ENCODE measurements at places on chromosomes 11 and 22.

- no peak for DNase-seq
Measured at GRCh38 chr22:43643387-43643786, 168.7 kb downstream of the EFCAB6 start.

GRCh38 chr11:13939961-13940906, 22.3 kb upstream of the SPON1 start:
- no peak for DNase-seq

DNA sequence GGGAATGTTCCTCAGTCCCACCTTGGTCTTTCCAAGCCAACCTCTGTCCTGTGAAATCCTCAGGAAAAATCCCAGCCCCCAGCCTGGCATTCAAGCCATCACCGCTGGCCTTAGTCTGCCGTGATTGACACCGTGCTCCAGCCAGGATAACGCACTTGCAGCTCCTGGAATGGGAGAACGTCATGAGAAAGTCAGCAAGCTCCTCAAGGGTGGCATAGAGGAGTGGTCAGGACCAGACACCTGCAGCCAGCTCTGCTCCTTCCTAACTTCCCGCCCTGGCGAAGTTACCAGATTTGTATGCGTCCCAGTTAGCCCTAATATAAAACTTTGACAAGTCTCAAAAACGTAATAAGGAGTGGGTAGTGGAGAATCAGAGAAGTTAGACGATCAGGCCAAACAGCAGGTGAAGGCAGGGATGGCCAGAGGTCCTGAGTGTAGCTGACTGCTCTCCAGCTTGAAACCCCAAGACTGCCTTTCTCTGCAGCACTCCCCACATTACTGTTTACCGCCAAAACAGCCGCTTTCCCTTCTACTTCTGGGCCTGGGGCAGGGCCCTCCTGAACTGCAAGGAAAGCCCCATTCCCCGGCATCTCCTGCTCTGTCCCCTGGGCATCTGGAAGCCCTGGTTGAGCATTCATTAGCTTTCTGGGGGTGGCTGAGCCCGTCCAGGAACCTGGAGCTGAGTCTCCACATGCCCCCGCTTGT, 1.3 kb upstream of the DKK3 start:
- no peak for DNase-seq

GRCh38 chr11:126564566-126564965, 209.1 kb downstream of the ST3GAL4 start:
- no peak for DNase-seq

- DNase-seq: no peak
Measured at GRCh38 chr11:119438599-119438998, 15.6 kb upstream of the THY1 start.

GRCh38 chr22:17823226-17823625, 49.0 kb upstream of the BID start:
- DNase-seq: no peak

DNA sequence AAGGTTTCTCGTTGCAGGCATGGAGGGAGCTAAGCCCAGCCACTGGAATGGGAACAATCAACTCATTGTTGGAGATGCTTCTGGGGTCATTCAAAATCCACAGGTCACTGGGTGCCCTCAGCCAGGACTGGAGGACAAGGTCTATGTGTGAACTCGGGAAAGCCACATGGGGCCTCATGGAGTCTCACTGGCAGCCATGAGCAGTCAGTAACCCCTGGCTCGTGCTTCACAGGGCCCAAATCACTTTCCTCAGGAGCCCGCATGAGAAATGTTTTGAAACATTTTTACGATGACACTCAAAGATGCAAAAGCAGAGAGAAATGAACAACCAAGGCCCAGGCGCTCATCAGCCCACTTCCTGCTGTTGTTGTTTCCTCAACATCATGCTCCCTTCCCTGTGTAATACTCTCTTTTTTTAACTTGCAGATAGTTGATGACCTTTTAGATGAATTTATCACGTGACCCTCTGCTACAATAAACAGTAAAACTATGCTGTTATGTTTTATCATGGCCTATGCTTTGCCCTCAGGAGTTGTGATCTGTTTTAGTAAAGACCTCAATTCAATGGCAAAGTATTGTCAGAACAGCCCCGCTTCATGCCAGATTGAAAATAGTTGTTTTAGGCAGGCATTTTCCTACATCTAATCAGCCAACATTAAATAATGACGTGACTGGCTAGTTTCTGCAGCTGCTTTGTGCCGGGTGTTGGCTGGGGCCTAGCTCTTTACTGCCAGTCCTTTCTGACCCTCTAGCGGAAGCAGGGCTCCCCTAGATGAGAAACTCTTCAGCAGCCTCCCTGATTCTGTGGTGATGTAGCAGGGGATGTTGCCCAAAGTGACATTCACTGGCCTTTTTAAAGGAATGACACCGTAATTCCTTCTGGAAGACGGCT, 39.7 kb downstream of the ADAMTS15 start:
- DNase-seq: no peak

GRCh38 chr11:843818-844692, 1.4 kb downstream of the TSPAN4 start:
- DNase-seq: peak; percentile 40

DNA sequence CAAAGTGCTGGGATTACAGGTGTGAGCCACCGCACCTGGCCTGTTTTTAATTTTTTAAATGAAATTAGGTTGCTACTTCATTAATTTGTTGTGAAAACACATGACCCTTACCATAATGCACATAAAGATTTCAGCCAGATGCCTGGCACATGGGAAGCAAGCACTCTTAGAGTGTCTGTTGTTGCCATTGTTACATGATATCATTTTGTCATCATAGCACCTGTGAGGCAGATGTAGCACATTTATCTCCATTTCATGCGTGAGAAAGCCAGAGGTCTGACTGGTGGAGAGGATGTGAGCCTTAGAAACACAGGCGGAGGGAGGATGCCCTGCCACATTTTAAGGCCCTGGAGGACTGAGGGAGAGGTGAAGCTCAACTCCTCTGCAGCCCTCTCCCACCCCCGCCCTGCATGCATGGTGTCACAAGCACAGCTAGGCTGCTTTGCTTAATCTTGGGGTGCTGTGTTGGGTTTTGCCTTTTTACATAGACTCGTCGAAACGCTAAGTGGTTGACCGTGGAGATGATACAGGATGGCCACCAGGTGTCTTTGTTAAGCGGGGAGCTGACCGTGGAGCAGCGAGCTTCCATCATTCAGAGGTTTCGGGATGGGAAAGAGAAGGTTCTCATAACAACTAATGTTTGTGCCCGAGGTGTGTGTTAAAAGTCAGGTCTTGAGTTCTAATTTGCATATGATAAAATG, 14.0 kb downstream of the DDX25 start:
- no peak for DNase-seq

DNA sequence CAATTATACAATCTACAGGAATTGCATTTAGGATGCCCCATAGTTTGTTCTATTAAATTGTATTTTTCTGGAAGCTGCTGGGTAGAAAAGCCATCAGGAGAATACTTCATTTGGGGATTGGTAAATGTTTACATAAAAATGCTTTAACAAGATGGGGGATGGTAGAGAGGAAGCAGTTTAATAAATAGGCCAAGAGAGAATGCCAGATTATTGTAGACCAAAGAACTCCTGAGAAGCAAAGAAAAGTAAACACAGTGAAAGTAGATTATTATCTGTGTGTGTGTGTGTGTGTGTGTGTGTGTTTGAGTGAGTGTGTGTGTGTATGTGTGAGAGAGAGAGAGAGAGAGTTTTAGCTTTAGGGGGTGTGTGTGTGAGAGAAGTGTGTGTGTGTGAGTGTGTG, 820.4 kb upstream of the CCDC90B start:
- no peak for DNase-seq

DNA sequence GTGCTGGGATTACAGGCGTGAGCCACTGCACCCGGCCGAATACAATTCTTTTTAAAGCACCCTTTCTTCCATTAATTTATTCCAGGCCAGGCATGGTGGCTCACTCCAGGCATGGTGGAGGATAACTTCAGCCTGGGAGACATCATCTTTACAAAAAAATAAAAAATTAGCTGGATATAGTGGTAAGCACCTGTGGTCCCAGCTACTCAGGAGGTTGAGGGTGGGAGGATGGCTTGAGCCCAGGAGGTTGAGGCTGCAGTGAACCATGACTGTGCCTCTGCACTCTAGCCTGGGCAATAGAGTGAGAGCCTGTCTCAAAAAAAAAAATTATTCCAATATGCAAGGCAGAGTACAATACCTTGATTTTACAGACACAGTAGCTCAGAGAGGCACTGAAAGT, 11.4 kb downstream of the TAGLN start:
- no peak for DNase-seq

DNA sequence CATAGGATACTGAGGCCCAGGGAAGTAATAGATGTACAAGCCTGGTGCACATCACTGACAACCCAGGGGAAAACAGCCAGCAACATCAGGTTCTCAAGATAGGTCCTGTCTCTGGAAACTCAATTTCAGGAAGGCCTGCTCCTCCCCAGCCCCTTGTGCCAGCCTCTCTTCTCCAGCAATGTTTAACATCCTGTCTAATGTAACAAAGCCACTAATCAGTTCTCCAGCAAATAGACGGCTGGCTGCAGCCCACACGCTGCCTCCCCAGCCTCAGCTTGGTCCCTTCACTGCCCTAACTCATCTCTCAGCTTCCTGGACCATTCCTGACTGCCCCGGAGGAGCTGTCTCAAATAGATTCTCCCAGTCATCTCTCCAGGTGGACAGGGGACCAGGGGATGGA, 37.8 kb downstream of the RPL27A start:
- no peak for DNase-seq

- no peak for DNase-seq
Measured at GRCh38 chr11:118785362-118785761, 5.6 kb downstream of the DDX6 start.

GRCh38 chr11:15347969-15348734, 233.4 kb downstream of the INSC start:
- DNase-seq: no peak

- no peak for DNase-seq
Measured at GRCh38 chr22:49100316-49100715, 727.4 kb downstream of the BRD1 start.

DNA sequence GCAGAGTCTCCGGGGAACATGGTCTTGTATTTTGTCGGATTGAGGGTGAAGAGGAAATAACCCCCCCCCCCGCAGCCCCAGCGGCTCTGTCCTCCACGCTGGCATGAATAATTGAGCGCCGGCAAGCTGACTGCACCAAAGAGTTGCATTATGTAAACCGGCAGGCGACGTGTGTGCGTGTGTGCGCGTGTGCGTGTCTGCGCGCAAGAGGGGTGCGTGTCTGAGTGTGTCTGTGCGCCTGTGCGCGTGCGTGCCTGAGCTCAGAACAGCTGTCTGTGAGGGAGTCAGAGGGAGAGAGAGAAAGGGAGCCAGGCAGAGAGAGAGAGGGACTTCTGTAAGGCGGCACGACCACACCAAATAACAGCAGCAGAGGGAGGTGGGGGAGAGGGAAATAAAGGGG, 94.4 kb downstream of the SCN3B start:
- no peak for DNase-seq

GRCh38 chr11:67644472-67645418, 5.2 kb upstream of the TBX10 start:
- DNase-seq: no peak
